Immature natural killer cell (primary cell): ENCODE measurements at places on chromosomes 7 and 10.

DNA sequence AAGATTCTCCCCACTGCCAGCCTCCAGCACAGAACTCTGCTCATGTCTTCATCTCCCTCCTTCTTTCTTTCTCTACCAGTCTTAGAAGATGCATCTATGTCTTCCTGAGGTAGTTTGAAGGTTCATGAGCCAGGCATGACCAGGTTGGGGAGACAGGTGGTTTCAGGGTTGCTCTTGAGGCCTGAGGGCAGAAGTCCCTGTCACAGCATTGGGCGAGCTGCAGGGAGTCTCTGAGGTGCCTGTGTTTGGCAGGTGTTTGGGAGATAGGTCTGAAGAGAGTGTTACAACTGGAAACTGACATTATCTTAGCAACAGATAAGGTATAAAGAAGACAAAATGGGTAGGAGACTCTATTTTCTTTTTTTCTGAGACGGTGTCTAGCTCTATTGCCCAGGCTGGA, 18.7 kb downstream of the PRSS2 start:
- no peak for DNase-seq

- no peak for DNase-seq
Observed at GRCh38 chr10:14773551-14774213, 1.0 kb downstream of the FAM107B start.

GRCh38 chr10:8047452-8048280, 6.8 kb upstream of the GATA3 start:
- DNase-seq, result no peak

- no peak for DNase-seq
Observed at GRCh38 chr10:110035070-110035921, 27.5 kb downstream of the ADD3 start.

GRCh38 chr10:15035385-15036301, 8.1 kb upstream of the OLAH start:
- no peak for DNase-seq

GRCh38 chr10:71980181-71981014, 16.2 kb downstream of the CHST3 start:
- no peak for DNase-seq

DNA sequence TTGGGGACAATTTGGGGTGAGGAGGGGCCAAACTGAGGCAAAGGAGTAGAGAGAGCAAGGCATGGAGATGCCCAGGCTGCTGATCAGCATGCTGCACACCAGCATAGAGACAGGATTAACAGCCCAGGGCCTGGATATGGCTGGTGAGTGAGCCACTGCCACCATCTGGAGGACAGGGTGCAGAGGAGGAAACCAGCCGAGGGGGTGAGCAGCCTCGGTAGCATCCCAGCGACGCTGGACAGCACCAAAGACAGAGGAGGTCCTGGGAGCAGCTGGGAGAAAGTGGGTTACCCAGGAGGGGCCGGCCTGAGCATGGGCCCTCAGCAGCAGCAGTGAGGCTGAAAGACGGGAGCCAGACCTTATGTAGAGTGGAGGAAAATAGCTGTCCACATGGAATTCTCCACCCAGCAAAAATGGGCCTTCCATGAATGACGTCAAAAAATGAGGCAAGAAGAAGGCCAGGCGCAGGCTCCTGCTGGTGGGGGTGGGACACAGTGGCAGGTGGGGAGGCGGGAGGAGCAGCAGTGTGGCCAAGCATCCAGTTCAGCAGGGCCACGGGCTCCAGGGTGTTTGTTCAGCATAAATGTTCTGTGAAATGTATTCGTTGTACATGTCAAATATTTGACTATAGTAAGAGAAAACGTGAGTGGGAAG, 16.7 kb downstream of the RET start:
- DNase-seq, result no peak

DNA sequence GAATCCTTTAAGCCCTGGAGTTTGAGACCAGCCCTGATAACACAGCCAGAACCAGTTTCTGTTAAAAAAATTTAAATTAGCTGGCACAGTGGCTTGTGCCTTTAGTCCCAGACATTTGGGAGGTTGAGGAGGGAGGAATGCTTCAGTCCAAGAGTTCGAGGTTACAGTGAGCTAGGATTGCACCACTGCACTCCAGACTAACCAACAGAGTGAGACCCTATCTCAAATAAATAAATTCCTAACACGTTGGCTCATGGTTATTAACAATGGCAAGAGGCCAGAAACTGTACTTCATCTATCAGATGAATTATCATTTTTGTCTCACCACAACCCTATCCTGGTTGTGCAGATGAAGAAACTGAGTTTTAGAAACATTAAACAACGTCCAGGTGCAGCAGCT, 2.1 kb upstream of the PPIA start:
- no peak for DNase-seq

DNA sequence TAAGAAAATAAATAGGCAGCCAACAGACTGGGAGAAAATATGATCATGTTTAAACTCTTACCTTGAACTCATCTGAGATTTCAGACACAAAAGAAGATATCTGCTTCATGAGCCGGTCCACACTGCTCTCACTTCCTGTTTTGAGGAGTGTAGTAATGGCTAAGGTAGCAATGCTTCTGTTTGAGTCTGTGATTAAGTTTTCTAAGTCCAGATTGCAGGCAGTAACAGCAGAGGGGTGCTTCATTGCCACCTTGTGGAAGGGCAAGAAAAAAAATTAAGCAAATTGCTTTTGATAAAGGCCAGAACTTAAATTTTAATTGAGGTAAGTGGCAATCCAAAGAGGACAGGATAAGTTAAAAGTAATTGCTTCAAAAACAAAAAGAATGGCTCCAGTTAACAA, 69.1 kb downstream of the MEST start:
- DNase-seq, result peak; percentile 0

GRCh38 chr7:122136078-122136477, 8.0 kb downstream of the AASS start:
- no peak for DNase-seq

DNA sequence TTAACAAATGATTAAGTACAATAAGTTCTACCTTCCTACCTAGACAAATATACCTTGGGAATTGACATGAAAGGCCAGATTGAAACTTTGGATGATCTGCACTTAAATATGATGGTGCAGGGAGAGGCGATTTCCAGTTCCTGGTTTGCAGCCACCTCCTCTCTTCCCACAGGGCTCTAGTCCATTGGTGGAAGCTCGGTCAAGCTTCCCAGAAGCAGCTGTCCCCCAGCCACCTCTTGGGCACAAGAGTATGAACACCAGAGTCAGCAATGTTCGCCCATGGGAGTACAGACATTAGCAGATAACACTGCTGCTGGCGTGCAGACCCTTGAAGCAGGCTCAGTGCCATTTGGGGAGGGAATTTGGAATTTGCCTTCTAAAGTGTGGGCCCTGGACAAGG, 1.5 kb upstream of the CPVL start:
- DNase-seq, result no peak

- DNase-seq, result no peak
Observed at GRCh38 chr7:525740-526139, 6.1 kb upstream of the PDGFA start.

- DNase-seq, result no peak
Observed at GRCh38 chr7:112833082-112833481, 42.9 kb upstream of the TMEM168 start.

- no peak for DNase-seq
Observed at GRCh38 chr7:85851571-85852193, 664.8 kb upstream of the SEMA3D start.

DNA sequence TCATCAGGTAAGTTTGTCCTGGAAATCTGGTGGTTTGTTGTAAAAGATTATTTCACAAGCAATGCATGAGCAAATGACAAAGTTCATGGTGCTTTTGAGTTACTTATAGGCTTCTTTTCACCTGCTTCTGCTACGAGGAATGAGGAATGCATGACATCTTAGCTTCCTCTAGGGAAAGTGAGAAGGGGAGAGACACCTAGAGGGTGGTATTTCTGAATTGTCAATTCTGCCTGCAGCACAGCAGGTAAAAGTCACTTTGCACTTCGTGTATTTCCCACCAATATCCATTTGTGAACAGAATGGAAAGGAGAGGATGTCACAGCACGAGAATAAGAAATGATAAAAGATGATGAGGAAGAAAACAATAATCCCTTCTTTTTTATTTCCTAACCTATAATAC, 153.4 kb upstream of the FEZF1 start:
- DNase-seq, result no peak

- DNase-seq, result no peak
Observed at GRCh38 chr7:134535272-134535918, 8.0 kb downstream of the AKR1B10 start.

DNA sequence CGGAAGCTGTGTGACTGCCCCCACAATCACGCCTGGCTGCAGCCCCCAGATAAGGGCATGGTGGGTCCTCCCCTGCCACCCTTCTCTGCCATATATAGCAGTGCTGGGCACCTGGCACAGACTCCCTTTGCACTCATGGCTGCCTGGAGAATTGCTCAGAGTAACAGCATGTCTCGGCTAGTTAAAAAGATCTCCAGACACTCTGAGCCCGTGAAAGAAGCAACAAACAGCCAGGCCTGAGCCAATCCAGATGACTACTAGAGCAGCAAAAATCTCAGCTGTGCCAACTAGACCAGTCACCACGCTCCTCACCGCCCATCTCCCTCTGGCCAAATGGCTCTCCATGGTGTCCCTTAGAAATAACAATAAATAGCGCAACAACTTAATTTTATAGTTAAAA, 71.3 kb downstream of the PARD3 start:
- DNase-seq, result no peak

DNA sequence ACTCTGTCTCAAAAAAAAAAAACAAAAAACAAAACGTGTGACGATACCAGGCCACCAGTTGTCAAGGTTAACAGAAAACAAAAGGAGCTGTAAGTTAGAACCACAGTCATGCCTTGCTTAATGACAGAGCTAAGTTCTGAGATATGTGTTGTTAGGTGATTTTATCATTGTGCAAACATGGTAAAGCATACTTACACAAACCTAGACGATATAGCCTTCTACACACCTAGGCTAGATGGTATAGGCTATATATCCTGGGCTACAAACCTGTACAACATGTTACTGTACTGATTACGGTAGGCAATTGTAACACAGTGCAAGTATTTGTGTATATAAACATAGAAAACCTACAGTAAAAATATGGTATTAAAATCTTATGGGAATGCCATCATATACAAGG, 564.2 kb downstream of the HTR7 start:
- no peak for DNase-seq

GRCh38 chr7:155543011-155543876, 3.1 kb downstream of the CNPY1 start:
- no peak for DNase-seq

GRCh38 chr7:96167424-96167823, 154.5 kb downstream of the SLC25A13 start:
- DNase-seq, result no peak

DNA sequence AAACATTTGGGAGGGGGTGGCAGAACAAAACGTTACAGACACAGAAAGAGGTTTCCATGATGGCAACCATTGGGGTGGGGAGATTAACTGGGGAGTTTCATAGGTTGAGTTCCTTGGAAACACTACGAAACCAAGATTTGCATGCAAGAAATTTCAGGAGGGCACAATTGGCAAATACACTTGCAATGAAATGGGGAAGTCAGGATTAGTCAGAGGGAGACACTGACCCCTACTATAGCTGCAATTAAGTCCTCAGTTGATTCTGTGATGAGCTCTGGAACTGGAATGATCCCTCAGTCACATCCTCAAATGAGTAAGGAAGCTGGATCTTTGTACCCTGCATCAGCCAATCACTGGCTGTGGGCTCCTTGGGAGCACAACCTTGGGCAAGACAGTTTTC, 22.1 kb downstream of the CPEB3 start:
- no peak for DNase-seq

GRCh38 chr7:100676501-100677306, 3.2 kb downstream of the GNB2 start:
- no peak for DNase-seq

GRCh38 chr7:1703441-1703840, 33.4 kb downstream of the ELFN1 start:
- DNase-seq, result no peak

- no peak for DNase-seq
Observed at GRCh38 chr10:43610636-43611035, 4.4 kb downstream of the ZNF485 start.

GRCh38 chr7:101927802-101928201, 110.4 kb downstream of the CUX1 start:
- no peak for DNase-seq

- DNase-seq, result no peak
Observed at GRCh38 chr10:84292502-84292901, 35.9 kb upstream of the CCSER2 start.

- DNase-seq, result peak; percentile 65
Observed at GRCh38 chr10:72337039-72337629, 17.6 kb downstream of the DNAJB12 start.

DNA sequence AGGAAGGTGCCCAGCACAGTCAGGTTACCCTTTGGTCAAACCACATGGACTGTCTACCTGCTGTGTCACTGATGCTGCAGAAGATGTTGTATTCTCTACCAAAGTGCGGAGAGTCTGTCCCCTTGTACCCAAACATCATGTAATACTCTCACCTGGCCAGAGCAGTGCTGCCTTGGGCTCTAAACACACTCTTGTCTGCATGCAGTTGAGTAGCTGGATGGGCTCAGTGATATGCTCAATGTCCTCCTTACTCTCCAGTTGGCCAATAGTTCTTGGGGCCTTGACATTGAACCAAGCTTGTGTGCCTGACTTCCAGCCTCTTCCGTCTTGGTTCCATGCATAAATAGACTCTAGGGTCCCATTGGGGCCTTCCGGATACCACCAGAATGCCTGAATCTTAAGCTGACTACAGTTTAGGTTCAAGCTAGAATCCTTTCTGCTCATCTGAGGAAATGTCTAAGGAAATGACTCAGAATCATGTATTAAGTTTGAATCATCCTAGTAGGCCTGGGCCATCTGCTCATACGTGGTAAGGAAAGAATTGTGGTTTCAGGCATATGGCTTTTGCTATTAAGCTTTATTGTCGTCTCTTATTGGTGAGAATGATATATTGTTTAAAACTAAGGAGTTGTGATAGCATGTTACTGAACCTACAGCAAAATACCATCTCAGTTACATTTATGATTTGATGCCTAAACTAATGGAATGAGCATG, 118.0 kb downstream of the OTUD1 start:
- DNase-seq, result no peak

- no peak for DNase-seq
Observed at GRCh38 chr7:81110673-81111072, 191.8 kb upstream of the SEMA3C start.

- no peak for DNase-seq
Observed at GRCh38 chr7:42502022-42502421, 265.0 kb upstream of the GLI3 start.
